Stimulated activated CD8-positive, alpha-beta memory T cell treated with anti-CD3 and anti-CD28 coated beads, Interleukin-12 subunit alpha, Interleukin-12 subunit beta, amount 100 ng/mL, for 4 hours (primary cell): ENCODE measurements at places on chromosomes 4 and X.

DNA sequence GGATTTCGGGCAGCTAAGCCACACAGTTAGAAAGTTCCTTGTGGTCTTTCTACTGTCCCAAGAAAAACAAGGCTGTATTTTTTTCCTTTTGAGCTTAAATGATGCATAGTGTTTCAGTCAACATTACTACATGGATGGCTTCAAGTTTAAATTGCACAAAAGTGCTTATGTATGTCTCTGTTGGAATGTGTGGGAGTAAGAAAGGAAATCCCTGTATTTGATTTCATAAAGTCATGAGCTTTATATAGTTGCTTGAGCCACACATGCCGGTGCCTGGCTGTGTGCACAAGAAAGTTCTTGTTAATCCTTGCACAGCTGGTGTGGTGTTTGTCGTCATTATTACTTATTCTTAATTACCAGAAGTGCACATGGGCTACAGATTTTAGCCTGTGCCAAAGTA is 262.2 kb downstream of the ARHGAP10 start:
- DNase-seq = no peak

DNA sequence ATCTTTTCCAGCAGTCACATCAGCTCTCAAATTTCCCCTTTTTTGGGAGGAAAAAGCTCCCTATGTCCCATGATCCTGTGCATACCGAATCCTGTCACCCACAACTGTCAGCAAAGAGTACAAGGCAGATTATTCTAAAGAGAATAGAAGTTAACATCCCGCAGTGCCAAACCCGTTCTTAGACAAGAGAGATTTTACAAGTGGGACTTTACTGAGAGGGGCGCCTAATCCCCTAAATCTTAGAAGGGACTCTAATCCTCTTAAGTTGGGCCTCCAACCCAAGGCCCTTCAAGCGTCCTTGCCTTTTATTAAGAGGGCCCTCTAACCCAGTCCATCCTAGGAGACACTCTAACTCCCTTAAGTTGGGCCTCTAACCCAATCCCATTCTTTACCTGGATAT is 193.9 kb downstream of the CPXCR1 start:
- no peak for DNase-seq

DNA sequence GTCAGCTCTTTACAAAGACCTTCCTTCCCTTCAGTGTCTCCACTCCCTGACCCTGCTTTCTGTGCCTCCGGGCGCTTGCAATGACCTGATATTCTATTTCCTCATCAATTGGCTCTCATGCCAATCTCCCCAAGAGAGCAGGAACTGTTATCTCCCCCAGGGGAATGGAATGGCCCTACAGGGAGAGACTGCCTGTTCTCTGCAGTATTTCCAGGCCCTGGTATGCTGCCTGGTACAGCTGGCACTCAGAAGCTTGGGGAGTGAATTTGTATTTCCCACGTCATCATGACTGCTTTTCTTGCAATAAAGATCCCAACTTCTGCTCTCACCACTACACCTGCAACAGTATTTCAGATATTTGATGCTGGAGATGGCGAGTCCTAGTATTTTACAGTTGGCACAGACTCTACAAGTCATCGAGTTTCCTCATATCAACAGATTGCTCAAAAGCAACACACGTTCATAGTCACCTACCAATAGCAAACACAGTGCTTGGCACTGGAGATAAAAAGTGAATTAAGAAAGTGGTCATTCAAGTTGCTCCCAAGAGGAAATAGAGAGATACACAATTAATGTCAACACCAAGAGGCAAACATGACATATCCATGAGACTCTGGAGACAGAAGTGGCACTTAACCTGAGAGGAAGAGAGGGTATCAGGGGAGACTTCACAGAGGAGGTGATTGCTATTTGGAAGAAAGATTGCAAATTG is 90.5 kb upstream of the EGFL6 start:
- no peak for DNase-seq

DNA sequence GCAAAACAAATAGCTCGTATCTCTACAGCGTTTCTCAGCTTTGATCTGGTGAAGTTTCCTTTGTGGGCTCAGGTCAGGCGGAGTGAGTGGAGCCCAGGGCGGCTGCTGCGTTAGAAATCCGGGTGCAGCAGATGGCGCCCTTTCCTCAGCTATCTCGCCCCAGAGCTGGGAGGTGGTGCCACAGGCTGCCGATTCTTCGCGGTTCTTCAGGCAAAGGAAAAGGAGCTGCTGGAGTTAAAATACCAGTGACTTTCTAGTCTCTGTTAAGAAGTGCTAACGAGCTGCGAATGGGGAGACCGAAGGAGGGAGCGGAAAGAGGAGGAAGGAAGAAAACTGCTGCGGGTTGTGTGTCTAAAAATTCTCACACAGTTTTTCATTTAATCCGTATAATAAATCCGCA is 114.6 kb downstream of the CPE start:
- DNase-seq = peak; percentile 26

DNA sequence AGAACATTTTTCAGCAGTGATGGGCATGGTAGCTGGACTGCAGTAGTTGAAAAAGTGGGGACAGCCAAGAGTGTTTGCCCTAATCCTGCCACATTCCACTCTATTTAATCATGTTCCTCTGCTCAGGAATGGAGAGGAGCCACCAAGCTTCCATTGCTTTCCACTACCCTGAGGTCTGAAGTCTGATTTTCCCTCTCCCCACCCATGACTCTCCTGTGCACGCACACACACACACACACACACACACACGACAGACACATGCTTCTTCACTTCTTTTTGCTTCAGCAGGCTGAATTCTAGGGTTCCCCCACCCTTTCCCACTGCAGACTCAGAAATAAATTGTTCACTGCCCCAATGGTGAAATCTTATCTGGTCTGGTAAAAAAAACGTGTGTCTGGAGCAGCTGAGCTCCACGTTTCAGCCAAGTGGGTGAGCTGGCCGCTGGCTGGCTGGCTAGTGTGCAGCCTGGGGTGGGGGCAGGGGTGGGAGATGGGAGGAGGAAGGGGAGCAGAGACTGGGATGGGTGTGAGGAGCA is 142.7 kb upstream of the NALF2 start:
- no peak for DNase-seq

DNA sequence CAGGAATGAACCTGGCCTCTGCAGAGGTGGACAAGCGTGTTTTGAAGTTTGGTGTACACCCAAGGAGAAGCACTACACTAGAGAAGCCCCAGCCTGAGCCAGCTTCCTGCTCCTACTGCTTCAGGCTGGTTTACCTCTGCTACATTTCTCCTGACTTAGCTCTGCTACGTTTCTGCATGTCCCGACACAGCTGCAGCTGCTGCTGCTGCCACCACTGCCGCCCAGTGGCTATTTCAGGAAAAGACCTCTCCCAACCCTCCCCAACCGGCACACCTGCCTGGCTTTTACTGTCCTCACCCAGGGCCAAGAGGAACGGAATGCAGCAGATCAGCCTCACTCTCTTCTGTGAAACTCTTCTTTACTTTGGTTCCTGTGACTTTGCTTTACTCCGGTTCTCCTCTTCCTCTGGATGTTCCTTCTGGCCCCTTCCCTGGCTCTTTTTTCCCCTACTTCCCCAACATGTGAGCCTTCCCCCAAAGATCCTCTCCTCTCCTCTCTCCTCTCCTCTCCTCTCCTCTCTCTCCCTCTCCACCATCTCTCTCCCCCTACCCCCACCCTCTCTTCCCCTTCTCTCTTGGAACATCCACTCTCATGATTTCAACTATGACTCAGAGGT is 3.1 kb upstream of the P2RY4 start:
- no peak for DNase-seq

- DNase-seq = no peak
Observed at GRCh38 chrX:43728966-43729365, 72.9 kb downstream of the MAOA start.

DNA sequence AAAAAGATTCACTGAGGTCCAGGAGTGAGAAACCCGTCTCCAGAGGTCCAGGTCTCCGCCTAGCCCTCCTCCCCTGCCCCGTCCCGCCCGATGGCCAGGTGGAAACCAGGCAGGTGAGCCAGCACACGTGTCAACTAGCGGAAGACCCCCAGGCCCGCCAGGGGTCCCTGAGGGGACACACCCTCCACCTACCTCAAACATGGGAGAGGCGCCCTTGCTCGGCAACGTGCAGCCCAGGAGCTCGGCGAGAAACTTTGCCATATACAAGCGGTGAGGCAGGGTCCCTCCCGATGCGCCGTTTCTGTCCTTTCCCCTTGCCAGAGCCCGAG is 330.0 kb downstream of the HNRNPD start:
- no peak for DNase-seq
